Stimulated activated CD4-positive, alpha-beta T cell treated with anti-CD3 and anti-CD28 coated beads, Interleukin-15, amount 100 ng/mL, for 48 hours (primary cell): ENCODE measurements at places on chromosomes 12 and 14.

DNA sequence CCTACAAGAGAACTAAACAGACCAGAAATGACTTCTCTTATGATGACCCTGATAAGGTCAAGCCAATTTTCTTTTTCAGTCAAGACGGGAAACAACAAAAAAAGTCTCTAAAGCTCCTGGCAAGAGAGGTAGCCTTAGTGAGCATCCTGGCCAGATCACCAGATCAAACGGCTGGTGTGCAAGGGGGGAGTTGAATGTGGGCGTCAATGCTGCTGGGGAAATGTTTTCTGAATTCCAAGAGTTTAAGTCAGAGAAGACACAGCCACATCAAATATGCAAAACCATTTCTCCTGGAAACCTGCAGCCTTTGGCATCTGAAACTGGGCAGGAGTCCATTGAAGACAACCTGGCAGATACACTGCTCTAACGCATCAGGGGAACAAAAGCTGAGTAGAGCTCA is 16.0 kb upstream of the SELPLG start:
- DNase-seq, result no peak

- no peak for DNase-seq
Measured at GRCh38 chr14:70096866-70097265, 91.9 kb downstream of the SLC8A3 start.

DNA sequence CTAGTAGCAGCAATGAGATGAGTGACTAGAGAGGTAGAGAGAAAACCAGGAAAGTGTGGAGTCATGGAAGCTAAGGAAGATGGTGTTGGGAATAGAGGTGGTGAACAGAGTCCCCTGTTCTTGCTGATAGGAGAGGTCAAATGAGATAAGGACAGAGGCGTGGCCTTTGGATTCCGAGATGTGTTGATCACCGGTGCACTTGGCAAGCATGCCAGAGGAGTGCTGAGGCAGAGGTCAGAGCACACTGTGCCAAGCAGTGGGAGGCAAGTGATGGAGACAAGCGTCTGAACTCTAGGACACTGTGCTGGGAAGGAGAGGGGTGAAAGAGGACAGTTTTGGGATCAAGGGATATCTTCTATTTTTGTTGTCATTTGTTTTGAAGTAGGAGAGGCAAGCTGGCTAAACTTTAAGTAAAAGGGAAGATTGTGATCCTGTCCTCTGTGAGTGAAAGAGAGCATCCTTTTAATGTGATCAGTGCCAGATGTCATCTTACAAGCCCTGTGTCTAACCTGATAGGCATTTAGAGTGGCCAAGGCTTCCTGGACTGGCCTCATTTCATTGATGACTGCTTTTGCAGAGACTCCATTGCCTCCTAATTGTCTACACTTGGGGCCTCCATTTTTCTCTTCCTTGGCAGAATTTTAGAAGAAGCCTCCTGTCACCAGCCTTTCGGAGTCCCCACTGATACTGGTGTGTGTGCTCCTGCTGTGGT is 336.4 kb downstream of the CACNA1C start:
- no peak for DNase-seq

DNA sequence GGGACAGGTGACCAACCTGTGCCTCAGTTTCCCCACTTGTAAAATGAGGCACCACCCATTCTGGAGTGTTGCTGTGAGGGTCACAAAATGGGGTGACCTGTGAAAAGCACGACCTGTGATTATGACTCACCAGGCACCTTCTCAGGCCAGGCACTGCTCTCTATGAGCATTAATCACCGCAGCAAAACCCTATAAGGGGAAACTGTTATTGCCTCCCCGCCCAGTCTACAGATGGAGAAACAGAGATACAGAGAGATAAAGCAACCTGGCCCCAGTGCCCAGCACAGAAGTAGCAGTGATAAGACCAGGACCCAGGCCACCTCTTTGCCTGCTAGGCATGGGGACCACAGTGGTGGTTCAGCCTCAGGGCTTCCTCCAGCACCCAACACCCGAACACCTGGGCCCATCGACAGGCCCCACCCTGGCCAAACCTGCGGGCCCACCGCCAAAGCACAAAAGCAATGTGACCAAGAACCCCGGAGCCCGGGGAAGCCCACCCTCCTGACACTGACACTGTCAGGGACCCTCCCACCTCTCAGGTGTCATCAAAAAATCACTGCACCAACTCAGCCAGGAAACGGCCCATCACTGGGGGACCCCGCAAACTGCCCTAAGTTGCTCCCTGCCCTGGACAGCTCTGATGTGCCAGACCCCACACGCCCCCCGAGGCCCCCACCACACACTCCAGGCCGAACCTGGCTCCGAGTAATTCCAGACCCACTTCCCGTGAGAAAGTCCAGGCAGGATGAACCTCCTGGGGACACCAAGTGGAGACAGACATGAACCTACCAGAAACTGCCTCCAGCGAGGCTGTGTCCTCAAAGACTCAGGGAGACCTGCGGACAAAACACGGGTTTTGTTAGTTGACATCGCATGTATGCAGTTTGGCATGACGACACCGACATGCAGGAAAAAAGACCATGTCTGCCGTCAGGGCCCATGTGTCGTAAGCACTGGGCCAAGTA is 32.4 kb downstream of the NCOR2 start:
- DNase-seq, result no peak

DNA sequence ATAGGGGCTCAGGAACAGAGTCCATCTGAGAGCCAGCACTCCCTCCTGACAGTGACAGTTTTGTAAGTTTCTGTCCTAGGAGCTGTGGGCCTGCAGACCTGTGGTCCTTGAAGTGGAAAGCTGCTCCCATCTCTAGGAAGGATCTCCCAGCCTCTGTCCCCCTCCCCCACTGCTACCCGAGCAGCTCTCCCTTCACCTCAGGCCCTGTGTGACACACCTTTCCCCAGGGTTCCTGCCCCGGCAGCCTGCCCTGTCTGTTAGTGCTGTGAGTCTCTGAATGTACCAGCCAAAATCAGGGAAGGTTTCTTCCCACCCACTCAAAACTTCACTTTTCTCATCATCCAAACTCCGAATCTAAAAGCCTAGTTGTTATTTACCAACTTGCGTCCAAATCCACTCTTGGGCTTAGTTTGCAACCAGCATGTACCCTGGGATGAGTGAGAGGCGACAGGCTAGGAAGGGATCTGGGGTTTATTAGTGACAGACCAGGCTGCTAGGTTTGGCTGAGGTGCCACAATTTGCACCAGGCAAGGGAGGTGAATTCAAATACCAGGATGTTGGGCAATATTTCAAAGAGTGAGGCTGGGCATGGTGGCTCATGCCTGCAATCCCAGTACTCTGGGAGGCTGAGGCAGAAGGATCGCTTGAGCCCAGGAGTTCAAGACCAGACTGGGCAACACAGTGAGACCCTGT is 39.9 kb downstream of the NINJ2 start:
- DNase-seq, result no peak

GRCh38 chr12:64730588-64730969 is 28.6 kb downstream of the GNS start:
- DNase-seq, result no peak

DNA sequence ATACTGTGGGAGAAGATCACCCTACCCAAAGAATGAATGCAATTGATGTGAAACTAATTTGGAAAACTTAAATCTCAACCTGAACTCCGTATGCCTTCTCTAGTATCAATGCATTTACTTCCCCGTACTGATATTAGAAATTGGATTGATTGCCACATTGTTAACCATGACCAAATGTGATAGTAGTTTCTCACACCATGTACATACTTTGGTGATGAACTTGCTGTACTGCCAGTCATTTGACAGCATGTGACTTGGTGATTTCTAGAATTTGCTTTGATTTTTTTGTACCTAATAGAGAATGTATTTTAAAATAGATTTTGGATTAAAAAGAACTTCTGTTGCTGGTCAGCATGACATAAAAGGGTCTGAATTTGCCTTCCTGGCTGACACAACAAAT is 579.8 kb upstream of the TMEM132C start:
- no peak for DNase-seq

GRCh38 chr14:103298620-103299019 is 35.4 kb upstream of the EIF5 start:
- DNase-seq, result no peak

DNA sequence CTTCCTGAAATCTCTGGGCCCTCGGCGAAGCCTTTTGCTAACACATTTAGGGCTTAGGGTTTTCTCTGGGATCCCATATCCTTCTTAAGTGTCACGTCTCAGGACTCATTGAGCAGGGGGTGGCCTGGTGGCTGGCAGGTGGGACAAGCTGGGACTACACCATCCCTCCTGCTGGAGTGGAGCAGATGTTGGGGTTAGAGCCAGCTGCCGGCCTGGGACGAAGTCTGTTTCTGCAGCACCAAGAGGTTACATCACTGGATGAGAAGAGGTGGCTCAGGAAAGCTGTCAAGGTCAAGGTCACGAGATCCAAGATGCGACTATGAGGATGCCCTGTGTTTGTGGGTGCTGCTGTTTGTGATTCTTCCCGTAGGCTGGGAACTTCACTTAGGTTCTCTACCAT is 16.3 kb downstream of the SMCO2 start:
- DNase-seq, result no peak

DNA sequence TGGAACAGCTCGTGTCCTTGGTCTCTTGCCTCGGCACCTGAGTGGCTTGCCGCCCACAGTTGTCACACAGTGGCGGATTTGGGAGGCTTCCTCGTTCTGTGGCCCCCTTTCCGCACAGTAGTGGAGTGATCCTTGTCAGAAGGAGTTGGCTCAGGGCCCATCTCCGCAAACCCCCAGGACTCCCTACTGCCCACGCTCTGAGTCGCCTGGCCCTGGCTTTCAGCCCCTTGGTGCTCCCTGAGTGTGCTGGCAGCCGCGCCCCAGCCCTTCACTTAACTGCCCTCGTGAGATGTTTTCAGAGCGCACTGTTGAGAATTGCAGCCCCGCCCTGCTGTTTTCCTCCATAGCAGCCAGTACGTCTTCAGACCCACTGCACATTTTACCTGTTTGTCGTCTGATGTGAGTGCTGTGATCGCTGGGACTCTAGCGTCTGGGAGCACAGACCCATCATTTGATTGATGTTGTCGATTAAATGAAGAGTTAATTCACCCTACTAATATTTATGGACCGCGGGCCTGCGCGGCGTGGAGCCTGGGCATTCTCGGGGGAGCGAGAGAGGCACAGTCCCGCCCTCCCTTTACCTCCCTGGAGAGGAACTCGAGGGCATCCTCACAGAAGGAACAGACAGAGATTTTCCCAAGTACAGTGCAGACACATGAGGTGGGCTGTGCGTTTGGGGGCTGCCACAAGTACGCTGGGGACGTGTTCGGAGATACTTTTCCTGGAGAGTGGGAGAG is 91.8 kb downstream of the DDX51 start:
- no peak for DNase-seq

DNA sequence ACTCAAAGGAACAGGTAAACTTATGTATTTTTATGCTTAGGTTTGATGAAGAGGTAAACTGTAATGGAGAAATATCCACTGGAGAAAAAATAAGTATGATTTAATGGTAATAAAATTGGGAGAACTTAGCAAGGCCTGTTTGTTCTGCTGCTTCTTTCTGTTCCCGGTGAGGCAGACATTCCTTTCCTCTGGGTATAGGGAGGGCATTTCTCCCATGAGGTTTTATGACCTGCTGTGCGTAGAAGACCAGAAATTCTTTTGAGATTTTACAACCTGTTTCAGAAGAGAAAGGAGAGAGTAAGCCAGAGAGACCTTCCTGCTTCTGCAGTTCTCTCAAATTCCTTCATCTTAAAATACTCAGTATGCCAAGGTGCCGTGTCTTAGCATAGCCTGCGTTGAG is 139.4 kb upstream of the RMST start:
- no peak for DNase-seq

- no peak for DNase-seq
Measured at GRCh38 chr12:103020839-103021238, 63.4 kb downstream of the ASCL1 start.

GRCh38 chr12:115160271-115161128 is 476.5 kb upstream of the TBX3 start:
- no peak for DNase-seq

GRCh38 chr14:56846970-56847930 is 37.0 kb upstream of the OTX2 start:
- DNase-seq, result no peak

GRCh38 chr12:81259360-81259759 is 181.5 kb downstream of the ACSS3 start:
- no peak for DNase-seq
